ENCODE measurements at places on chromosomes 13 and 19. TPM values are rescaled to one million over a fixed set of nuclear protein-coding genes. Genes with fewer than 3 reads are reported as not detected.

Gene SIGLEC8
- total RNA-seq = 2.3 TPM

Gene ATP4A
- total RNA-seq = 890 TPM

Gene CDC34
- total RNA-seq = 503 TPM

Gene FCGBP
- 529 TPM for total RNA-seq

Gene CD70
- total RNA-seq = not detected

Gene ZNF28
- 78.6 TPM for total RNA-seq

Gene MATK
- 4.4 TPM for total RNA-seq

Gene ZNF627
- 12.5 TPM for total RNA-seq

Gene KLK8
- not detected for total RNA-seq

- no peaks in the 10 kb centered on the region for H3K27me3 ChIP-seq
- no peak for DNase-seq
- no peak overlapping the region for H3K27ac ChIP-seq
- H3K4me1 ChIP-seq = no peaks in the 10 kb centered on the region
Measured at GRCh38 chr13:63438951-63439350, 2023.3 kb upstream of the PCDH20 start.

GRCh38 chr13:76019421-76020044 is 383.4 kb downstream of the LMO7 start:
- H3K4me1 ChIP-seq = no peaks in the 10 kb centered on the region

- no peak overlapping the region for H3K27ac ChIP-seq
- peaks cover 56% of the 10 kb centered on the region for H3K36me3 ChIP-seq
- H3K4me1 ChIP-seq = peaks cover 34% of the 10 kb centered on the region
- H3K27me3 ChIP-seq = no peaks in the 10 kb centered on the region
- DNase-seq = no peak
- no peak overlapping the region for H3K4me3 ChIP-seq
Measured at GRCh38 chr19:11359421-11359820, 4.2 kb downstream of the PLPPR2 start.

DNA sequence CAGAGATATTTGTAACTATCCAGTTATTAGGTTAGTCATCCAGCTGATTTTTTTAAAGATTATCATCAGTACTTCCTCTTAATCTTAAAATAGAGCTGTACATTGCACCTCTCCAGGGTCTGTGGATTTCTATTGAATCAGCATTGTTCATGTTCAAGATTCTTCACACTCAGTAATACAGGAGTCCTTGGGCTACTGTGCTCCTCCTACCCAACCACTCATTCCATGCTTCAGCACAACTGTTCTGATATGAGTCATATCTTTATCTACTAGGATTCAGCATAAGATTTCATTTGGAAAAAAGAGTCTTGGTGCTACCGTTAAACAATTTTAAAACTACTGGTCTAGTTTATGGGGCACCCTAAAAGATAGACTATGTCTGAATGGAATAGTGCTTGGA is 357.8 kb downstream of the DCT start:
- no peak overlapping the region for H3K4me3 ChIP-seq
- no peaks in the 10 kb centered on the region for H3K36me3 ChIP-seq
- DNase-seq = no peak
- H3K4me1 ChIP-seq = no peaks in the 10 kb centered on the region
- H3K27me3 ChIP-seq = no peaks in the 10 kb centered on the region

DNA sequence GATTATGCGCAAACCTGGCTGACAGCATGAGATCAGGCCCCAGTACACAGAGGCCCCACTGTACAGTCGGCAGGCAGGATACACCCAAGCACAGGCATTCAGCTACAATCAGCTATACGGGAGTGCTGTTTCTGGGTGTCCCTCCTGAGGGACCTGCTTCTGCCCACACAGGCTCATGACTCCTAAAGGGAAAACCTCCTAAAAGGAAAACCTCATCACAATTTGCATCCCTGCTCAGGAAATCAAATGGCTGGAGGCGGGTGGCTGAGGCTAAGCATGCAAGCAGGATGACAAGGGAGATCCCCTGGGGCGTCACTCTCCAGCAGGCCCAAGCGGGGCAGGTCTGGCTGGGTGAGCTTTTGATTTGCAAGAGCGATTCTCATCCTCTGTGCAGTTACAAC is 99.8 kb downstream of the CRYL1 start:
- H3K27me3 ChIP-seq = no peaks in the 10 kb centered on the region
- no peak for DNase-seq
- H3K4me3 ChIP-seq = no peak overlapping the region

- H3K27me3 ChIP-seq = no peaks in the 10 kb centered on the region
- H3K4me3 ChIP-seq = no peak overlapping the region
- H3K4me1 ChIP-seq = peaks cover 20% of the 10 kb centered on the region
- DNase-seq = no peak
- no peak overlapping the region for H3K27ac ChIP-seq
Measured at GRCh38 chr19:12967907-12968306, 1.5 kb upstream of the DAND5 start.

DNA sequence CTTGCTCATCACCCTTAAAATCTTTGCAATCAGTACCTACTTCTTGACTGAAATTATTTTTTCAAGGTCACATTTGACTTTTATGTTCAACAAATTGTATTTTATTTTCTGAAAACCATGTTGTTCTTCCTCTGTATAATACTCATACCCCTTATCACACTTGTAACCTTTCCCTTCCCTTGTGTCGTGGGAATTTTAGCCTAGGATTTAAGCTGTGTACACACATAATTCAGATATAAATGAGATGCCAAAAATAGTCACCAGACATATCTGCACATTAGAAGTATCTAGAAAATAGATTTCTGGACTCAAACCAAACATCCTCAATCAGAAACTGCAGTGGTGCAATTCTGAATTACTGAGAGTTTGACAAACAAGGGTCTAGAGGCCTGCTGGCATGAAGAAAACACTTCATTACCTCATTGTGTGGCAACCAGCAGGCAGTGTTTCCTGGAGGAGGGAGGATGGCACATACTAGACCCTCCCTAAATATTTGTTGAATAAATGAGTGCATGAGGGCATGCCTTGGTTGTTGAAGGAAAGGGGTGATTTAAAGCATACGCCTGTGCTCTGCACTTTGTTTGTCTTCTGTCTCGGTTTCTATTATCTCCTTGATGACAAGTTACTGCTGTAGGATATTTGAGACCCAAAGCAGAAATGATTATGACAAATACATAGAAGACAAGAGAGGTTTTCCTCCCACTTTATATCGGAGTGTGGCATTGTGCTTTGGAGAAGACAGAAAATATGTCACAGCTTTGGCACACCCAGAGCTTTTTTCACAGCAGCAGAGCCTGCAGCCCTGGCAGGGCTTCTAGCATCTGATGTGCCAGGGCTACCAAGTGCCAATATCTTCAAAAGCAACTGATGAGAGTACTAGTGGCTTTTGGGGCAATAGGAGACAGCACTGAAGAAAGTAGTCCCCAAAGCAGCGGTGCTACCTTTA is 881.1 kb downstream of the PCDH9 start:
- no peak overlapping the region for H3K4me3 ChIP-seq
- DNase-seq = no peak
- no peaks in the 10 kb centered on the region for H3K36me3 ChIP-seq
- H3K27ac ChIP-seq = no peak overlapping the region

- no peak for DNase-seq
- H3K36me3 ChIP-seq = no peaks in the 10 kb centered on the region
- H3K27me3 ChIP-seq = no peaks in the 10 kb centered on the region
- peak within 1 kb of the TSS; percentile 53 for H3K4me3 ChIP-seq
- H3K27ac ChIP-seq = peak within 1 kb of the TSS; percentile 75
Measured at GRCh38 chr13:44373601-44374347, at the start of gene SERP2. Gene SERP2 (plus strand): TSS chr13:44373824. CDS start chr13:44374026, 202 bp downstream.

DNA sequence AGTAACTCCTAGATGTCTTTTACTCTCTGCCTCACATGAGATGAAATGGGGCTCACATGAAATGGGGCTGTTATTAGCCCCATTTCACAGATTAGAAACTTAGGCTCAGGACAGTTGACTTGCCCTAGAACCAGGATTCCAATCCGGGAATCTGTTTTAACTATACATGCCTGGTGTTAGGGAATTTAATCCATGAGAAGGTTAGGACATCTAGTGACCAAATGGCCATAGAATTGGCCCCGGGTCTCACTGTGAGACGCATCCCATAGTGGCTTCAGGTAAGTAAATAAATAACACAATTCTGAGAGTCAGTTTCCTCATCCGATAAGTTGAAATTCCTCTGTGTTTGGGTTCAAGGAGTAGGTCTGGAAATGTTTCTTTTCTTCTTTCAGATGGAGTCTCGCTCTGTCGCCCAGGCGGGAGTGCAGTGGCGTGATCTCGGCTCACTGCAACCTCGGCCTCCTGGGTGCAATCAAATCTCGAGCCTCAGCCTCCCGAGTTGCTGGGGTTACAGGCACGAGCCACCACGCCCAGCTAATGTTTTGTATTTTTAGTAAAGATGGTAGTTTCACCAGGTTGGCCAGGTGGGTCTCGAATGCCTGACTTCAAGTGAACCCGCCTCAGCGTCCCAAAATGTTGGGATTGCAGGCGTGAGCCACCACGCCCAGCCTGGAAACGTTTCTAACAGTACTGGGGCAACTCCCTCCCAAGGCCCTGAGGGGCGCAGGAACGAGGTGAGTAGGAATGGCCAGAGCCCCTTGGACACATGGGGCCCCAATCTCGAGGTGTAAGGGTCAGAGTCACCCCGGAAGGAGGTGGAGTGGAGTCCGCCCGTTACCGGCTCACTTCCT is 1.2 kb upstream of the ZNF574 start:
- H3K4me3 ChIP-seq = peak overlapping the region; percentile 80
- DNase-seq = peak; percentile 75
- peaks cover 10% of the 10 kb centered on the region for H3K27me3 ChIP-seq

DNA sequence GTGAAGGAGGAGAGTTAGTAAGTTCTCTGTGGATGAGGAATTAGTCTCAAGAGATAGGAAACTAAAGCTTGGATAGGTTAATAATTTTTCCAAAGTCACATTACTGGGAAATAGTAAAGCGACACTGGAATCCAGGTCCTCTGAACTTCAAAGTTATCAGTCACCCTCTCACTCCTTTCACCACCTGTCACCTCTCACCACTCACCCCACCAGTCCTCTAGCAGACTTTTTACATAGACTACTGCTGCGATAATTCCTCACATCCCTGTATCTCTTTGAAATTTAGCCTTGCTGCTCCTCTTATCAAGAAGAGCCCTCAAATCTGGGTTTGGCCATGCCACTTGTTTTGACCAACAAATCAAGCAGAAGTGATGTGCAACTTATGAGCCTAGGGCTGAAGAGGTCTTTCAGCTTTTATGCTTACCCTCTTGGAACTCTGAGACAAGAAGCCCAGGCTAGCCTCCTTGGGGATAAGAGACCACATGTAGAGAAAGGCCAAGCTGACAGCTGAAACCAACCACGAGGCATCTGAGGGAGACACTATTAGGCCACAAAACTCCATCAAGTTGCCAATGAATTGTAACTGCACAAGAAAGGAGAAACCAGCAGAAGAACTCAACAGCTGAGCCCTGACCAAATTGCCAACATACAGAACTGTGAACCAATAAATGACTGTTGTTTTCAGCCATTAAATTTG is 41.2 kb downstream of the STARD13 start:
- no peaks in the 10 kb centered on the region for H3K36me3 ChIP-seq
- no peaks in the 10 kb centered on the region for H3K4me1 ChIP-seq
- DNase-seq = no peak
- H3K27me3 ChIP-seq = no peaks in the 10 kb centered on the region
- H3K27ac ChIP-seq = no peak overlapping the region

GRCh38 chr13:53206455-53206854 is 177.8 kb downstream of the OLFM4 start:
- no peak overlapping the region for H3K4me3 ChIP-seq
- DNase-seq = no peak
- H3K27me3 ChIP-seq = peaks cover 13% of the 10 kb centered on the region
- no peaks in the 10 kb centered on the region for H3K36me3 ChIP-seq
- H3K27ac ChIP-seq = no peak overlapping the region

- H3K4me1 ChIP-seq = no peaks in the 10 kb centered on the region
- DNase-seq = no peak
Measured at GRCh38 chr13:53324656-53325055, 296.0 kb downstream of the OLFM4 start.

DNA sequence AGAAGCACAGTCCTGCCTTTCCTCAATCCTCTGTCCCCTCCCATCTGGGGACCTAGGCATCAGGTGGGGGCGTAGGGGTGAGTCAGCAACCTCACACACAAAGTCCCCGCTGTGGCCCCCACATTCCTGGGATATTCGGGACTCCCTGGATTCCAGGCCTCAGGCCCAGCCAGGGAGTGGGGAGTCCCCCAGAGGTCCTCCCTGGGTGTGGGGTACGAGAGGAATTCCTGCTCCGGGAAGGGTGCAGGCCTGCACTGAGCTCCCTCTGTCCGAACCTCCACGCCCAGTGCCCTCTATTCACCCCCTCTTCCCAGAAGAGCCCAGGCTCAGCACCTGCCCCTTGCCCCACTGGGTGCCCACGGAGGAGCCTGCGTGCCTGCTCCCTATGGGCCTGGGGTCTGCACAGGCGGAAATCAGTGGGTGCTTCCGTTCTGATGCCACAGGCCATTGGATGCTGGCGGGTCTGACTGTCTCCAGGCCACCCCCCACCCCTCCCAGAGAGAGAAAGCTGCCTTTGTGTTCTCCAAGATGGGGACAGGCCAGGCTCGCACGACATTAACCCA is 3.4 kb downstream of the CADM4 start:
- H3K36me3 ChIP-seq = no peaks in the 10 kb centered on the region
- H3K4me1 ChIP-seq = peaks cover 40% of the 10 kb centered on the region
- peak; percentile 46 for DNase-seq
- peaks cover 16% of the 10 kb centered on the region for H3K27me3 ChIP-seq
- peak overlapping the region; percentile 22 for H3K27ac ChIP-seq

GRCh38 chr19:19528721-19529490 is at the start of gene YJEFN3:
Gene YJEFN3 (plus strand): TSS chr19:19528911. CDS start chr19:19528933, 22 bp downstream.
- H3K36me3 ChIP-seq = peaks cover 19% of the 10 kb centered on the region
- H3K4me3 ChIP-seq = no peak within 1 kb of the TSS
- no peaks in the 10 kb centered on the region for H3K4me1 ChIP-seq
- no peak for DNase-seq

- DNase-seq = no peak
- no peak overlapping the region for H3K4me3 ChIP-seq
- no peak overlapping the region for H3K27ac ChIP-seq
- H3K4me1 ChIP-seq = no peaks in the 10 kb centered on the region
- H3K27me3 ChIP-seq = no peaks in the 10 kb centered on the region
Measured at GRCh38 chr13:67156723-67157060, 73.4 kb downstream of the PCDH9 start.

DNA sequence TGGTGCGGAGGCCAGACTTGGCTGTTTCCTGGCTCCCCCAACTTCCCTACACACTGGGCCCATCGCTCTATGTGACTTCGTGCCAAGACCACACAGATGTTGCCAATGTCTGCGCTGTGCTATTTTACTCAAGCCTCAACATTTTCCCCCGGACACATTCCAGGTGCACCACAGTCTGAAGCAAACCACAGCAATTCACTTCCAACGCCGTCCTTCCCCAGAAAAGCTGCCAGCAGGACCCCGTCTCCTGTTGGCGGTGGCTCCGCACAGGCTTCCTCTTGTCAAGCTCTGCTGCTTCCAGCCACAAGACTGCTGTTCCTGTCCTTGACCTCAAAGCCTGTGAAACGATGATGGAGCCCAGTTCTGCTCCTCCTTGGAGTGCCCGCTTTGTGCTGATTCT is 100.7 kb downstream of the CRYL1 start:
- peaks cover 48% of the 10 kb centered on the region for H3K36me3 ChIP-seq
- no peak for DNase-seq
- H3K27me3 ChIP-seq = no peaks in the 10 kb centered on the region
- no peak overlapping the region for H3K4me3 ChIP-seq

DNA sequence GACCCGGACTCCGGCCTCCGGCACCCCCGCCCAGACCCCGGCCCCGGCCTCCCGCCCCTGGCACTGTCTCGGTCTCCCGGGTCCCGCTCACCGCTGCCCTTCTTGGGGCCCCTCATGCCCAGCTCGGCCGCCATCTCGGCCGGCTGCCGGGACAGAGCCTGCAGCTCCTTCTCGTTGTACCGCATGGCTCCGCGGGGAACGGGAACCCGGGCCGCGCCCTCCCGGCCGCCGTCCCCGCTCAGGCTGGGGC is 140 bp downstream of the PLEKHJ1 start:
- H3K36me3 ChIP-seq = peaks cover 35% of the 10 kb centered on the region
- H3K4me1 ChIP-seq = peaks cover 84% of the 10 kb centered on the region
- no peak for DNase-seq
- peak overlapping the region; percentile 88 for H3K4me3 ChIP-seq
